ENCODE measurements at places on chromosomes 5 and 9.

- H3K36me3 ChIP-seq = no peaks in the 10 kb centered on the region
- no peak overlapping the region for H3K4me3 ChIP-seq
- DNase-seq = no peak
- H3K27ac ChIP-seq = no peak overlapping the region
- H3K27me3 ChIP-seq = no peaks in the 10 kb centered on the region
Observed at GRCh38 chr9:116098476-116098875, 55.1 kb upstream of the PAPPA start.

DNA sequence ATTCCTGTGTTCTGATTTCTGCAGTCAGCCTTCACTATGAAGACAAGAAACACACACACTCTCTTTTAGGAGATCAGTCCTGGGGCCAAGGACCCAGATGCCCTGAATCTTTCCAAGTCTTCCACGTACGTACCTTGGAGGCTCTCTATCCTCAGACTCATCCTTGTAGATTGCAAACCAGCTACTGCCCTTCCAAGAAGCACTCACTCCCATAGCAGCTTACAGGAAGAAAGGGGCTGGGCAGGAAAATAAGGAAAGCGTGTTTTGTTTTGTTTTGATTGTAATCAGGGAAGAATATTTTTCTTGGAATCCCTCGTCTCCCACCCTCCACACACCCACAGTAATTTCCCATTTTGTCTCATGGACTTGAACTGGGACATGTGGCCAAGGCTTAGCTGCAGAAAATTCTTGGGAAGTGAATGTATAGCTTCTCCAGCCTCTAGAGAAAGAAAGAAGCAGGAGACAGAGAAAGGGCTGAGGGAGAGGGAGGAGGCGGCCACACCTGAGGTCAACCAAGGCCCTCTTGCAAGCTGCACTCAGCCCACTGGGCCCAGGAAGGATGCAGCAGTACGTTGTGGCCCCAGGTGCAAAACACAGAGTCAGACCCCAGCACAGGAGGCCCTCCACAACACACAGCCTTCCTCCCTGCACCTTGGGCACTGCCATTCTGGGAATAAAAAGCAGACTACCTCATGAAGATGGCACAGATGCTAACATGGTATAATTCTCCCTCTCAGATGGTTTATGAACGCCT is 29.9 kb downstream of the IRX2 start:
- no peak overlapping the region for H3K27ac ChIP-seq
- no peak overlapping the region for H3K4me3 ChIP-seq
- no peaks in the 10 kb centered on the region for H3K4me1 ChIP-seq
- H3K27me3 ChIP-seq = no peaks in the 10 kb centered on the region

- no peak overlapping the region for H3K4me3 ChIP-seq
- no peak overlapping the region for H3K27ac ChIP-seq
- H3K4me1 ChIP-seq = peaks cover 3% of the 10 kb centered on the region
- H3K27me3 ChIP-seq = peaks cover 10% of the 10 kb centered on the region
- H3K36me3 ChIP-seq = peaks cover 2% of the 10 kb centered on the region
- no peak for DNase-seq
Observed at GRCh38 chr5:2755076-2755680, 3.7 kb upstream of the IRX2 start.

- no peaks in the 10 kb centered on the region for H3K27me3 ChIP-seq
- DNase-seq = no peak
- peaks cover 30% of the 10 kb centered on the region for H3K36me3 ChIP-seq
- no peak overlapping the region for H3K4me3 ChIP-seq
- H3K4me1 ChIP-seq = no peaks in the 10 kb centered on the region
Observed at GRCh38 chr5:41747301-41747700, 122.9 kb downstream of the OXCT1 start.
